ENCODE measurements at places on chromosomes 1 and 21. TPM values are rescaled to one million over a fixed set of nuclear protein-coding genes. Genes with fewer than 3 reads are reported as not detected.

- DNase-seq = no peak
Observed at GRCh38 chr1:1677718-1678580, 14.6 kb downstream of the SLC35E2B start.

The RAP1GAP gene
- polyA plus RNA-seq = 5.4 TPM

The PEA15 gene
- polyA plus RNA-seq = 157 TPM

DNA sequence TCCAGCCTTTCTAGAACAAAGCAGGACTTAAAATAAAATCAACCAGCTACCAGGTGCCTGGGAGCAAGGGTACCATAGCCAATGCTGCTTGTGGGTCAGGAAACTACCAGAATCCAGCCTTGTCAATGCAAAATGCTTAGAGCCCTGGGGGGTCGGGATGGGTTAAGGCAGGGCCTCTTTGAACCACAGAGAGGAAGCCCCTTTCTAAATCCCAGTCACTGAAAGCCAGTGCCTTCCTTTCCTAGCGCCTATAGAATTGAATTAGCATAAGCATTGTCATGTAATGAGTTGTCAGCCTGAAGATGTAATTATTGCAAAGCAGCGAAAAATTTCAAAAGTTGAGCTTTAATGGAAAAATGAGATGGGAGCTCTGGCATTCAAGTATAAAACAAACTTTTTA, 176.6 kb upstream of the DAB1 start:
- DNase-seq = no peak

The OLFM3 gene
- polyA plus RNA-seq = not detected

The NPPB gene
- 0.20 TPM for polyA plus RNA-seq

- no peak for DNase-seq
Observed at GRCh38 chr1:164922585-164922984, 363.6 kb downstream of the PBX1 start.

DNA sequence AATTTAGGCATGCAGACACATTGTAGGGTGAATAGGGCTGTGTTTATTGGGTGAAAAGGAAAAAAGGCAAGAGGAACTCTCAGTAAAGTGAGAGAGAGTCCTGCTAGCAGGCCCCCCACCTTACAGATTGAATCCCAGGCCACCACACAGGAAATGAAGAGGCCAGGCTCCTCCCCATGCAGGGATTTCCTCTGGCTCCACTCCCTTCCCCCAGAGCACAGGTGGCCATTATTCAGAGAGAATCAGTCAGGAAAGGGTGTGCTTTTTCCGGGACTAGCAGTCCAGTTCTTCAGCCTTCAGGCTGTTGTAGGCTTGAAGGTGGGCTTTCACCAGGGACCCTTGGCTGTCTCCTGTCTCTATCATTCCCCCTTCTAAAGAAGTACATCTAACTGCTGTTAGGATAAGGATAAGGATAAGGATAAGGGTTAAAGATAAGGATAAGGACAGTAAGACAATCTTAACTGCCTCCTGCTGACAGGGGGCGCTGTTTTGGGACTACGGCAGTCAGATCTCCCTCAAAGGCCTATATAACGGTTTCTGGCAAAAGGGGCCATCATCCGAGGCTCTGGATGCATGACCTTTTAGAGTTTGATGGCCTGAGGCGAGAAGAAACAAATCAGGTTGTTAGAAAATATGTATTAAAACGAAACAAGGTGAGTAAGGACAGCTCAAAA, 26.3 kb downstream of the ZNF648 start:
- DNase-seq = no peak

GRCh38 chr1:207219979-207220889, 101.2 kb upstream of the CD55 start:
- no peak for DNase-seq

The TMEM125 gene
- not detected for polyA plus RNA-seq

The PPFIA4 gene
- polyA plus RNA-seq = 0.44 TPM

DNA sequence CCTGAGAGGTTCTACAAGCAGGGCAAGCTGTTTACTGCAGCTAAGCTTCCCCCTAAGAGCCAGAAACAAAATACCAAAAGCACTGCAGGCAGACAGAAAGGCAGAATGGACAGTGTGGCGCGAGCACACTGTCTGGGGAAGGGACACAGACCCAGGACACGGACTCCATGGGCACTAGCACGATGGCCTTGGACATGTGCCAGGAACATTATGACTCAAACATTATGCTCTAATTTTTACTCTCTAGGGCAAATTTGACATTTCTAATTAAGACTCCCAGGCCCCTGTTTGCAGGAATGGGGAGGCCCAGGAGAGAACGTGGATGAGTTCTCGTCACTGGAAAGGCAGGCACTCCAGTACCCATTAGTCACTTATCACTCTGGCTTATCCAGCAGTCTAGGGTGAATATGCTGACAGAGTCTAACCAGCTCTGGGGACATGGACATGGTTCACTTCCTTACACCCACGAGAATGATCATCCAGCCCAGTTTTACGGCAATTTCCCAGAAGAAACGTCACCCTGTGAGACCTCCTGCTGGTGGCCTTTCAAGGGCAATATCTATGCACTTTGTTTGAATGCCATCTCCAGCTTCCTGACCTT, 45.1 kb downstream of the CAPN8 start:
- DNase-seq = no peak

- peak; percentile 71 for DNase-seq
Observed at GRCh38 chr1:61496501-61496900, 228.4 kb downstream of the TM2D1 start.

DNA sequence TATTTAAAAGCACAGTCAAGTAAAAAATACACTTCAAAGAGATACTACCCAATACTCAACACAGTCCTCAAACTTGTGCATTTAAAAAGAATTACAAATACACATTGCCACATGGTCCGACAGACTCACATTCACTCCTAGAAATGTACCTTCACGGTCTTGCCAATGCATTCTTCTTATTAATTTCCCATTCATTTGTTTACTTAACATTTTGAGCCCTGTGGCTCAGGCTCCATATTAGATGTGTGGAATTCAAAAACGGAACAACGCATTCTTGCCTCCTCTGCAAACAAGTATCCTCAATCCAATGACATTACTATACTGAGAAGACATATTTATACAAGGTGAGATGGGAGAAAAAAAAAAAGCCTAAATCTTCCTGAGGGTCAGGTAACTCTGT, 2.5 kb upstream of the DUSP23 start:
- DNase-seq = no peak

- no peak for DNase-seq
Observed at GRCh38 chr21:30336596-30336995, 898 bp downstream of the KRTAP27-1 start.

The SLFNL1 gene
- 0.03 TPM for polyA plus RNA-seq

- peak; percentile 40 for DNase-seq
Observed at GRCh38 chr1:39955547-39956539, 898 bp downstream of the MFSD2A start.

The FMO2 gene
- not detected for polyA plus RNA-seq

The KCNJ9 gene
- not detected for polyA plus RNA-seq

DNA sequence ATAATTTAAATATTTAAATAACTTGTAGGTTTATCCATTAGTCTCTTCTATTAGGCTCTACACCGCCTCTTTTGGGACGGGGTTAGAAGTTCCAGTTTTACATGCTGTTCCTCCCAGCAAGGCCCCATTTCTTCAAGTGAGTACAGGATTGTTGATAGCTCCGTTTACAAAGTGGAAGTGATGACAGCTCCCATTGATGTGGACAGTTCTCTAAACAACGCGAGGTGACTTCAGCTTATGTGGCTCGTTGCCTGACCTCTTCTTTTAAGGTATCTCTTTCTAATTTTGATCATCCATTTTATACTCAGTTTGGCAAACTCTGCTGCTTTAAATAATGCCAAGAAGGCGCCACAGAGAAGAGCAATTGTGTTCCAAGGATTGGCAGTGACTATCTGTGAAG, 49.7 kb downstream of the PACC1 start:
- no peak for DNase-seq

GRCh38 chr1:203382026-203382425, 31.1 kb upstream of the FMOD start:
- no peak for DNase-seq

The SOX13 gene
- polyA plus RNA-seq = 7.0 TPM

- DNase-seq = no peak
Observed at GRCh38 chr1:197471248-197471985, 203.4 kb downstream of the CRB1 start.

The ZSCAN20 gene
- 1.5 TPM for polyA plus RNA-seq

The INKA2 gene
- 1.8 TPM for polyA plus RNA-seq

The AIRE gene
- not detected for polyA plus RNA-seq

- no peak for DNase-seq
Observed at GRCh38 chr1:201172999-201173610, 17.5 kb upstream of the IGFN1 start.

The DNALI1 gene
- not detected for polyA plus RNA-seq

The PAX7 gene
- polyA plus RNA-seq = 0.13 TPM

GRCh38 chr1:228733576-228733975, 1.7 kb upstream of the RHOU start:
- no peak for DNase-seq

GRCh38 chr1:54627196-54627595, 3.9 kb upstream of the FAM151A start:
- DNase-seq = no peak

GRCh38 chr1:81391125-81391828, 409.5 kb upstream of the ADGRL2 start:
- DNase-seq = no peak

DNA sequence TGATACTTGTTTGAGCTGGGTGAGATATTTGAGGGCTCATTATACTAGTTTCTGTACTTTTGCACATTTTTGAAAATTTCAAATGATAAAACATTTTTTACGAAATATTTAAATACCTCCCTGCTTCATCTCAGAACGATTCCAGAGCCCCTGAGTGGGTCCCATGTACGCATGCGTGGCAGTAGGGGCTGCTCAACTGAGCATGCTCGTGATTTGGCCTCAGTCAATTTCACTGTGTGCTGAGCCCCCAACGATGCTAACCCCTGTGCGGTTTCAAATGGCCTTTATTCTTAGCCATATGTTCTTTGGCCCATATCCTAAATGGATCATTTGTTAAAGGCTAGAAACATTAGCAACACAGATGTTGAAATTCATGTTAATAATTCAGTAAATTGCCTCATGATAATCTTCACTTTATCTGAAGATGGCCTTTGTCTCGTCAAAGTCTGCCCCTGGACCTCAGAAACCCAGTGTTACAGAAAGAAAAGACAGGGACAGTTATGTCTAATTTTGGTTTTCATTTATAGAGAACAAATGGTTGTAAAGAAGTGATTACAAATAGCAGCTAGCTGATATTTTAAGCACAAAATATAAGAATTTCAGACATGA, 108.2 kb downstream of the MRPS6 start:
- DNase-seq = no peak

The FMN2 gene
- 4.2 TPM for polyA plus RNA-seq

DNA sequence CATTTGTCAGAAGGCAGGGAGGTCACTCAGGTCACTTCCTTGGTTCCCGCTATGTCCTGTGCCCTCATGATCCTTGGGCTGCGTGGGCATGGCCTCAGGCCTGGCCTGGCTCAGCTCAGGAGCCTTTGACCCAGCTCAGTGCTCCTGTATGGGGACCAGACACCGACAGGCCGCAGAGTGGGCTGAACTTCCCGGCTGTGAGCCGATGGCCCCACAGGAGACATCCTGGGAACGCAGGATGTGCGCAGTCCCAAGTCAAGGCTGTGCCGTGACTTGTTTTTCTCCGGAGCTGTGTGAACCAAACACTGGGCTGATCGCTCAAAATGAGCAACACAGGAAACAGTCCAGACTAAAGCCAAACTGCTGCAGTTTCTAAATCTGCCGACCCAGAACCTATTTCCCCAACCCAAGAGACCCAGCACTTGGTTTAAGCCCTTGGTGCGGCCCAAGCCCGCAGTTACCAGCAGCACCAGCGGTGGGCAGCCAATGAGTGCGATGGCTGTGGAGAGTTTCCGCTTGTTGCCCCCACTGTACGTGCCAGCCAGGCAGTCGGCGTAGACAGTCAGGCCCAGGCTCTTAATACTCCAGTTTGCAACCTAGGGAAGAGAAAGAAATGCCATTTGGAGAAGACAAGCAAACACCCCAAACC, 92.3 kb upstream of the GCLM start:
- DNase-seq = no peak

- DNase-seq = no peak
Observed at GRCh38 chr1:32104127-32104526, 3.7 kb upstream of the KPNA6 start.

The KLF17 gene
- polyA plus RNA-seq = 0.41 TPM

The ZNF436 gene
- polyA plus RNA-seq = 5.1 TPM

GRCh38 chr1:158681606-158682005, 4.9 kb downstream of the SPTA1 start:
- DNase-seq = no peak

The ROR1 gene
- 9.4 TPM for polyA plus RNA-seq

The DISC1 gene
- 0.31 TPM for polyA plus RNA-seq

DNA sequence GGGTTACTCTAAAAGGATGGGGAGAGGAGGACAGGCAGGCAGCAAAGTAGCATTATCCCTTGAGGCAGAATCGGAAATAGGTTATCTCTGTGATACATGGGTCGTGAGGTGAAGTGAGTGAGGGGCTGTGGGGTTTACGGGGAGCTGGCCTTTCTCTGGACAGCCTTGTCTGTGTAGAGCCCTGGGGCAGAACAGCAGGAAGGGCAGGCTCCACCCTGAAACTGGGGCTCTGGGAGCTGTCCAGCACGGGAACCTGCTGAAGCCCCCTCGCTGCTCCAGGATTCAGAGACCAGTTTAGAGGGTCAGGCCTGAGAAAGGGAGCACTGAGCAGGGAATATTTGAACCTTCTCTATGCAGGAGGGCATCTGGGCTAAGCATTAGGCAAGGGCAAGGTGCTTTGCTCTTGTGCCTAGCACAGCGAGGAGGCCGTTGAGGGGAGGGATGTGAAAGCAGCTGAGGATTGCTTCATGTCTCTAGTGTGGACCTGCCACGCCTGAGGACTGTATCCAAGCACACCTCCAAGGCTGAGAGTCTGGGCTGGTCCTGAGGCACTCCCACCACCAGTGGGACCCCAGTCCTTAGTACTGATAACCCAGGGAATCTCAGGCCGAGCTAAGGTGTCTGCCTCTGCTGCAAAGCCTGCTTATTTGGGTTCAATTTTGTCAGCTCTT, 55.8 kb downstream of the NAV1 start:
- no peak for DNase-seq

The ADAM30 gene
- polyA plus RNA-seq = not detected

- no peak for DNase-seq
Observed at GRCh38 chr1:90963236-90963635, 58.6 kb downstream of the ZNF644 start.

DNA sequence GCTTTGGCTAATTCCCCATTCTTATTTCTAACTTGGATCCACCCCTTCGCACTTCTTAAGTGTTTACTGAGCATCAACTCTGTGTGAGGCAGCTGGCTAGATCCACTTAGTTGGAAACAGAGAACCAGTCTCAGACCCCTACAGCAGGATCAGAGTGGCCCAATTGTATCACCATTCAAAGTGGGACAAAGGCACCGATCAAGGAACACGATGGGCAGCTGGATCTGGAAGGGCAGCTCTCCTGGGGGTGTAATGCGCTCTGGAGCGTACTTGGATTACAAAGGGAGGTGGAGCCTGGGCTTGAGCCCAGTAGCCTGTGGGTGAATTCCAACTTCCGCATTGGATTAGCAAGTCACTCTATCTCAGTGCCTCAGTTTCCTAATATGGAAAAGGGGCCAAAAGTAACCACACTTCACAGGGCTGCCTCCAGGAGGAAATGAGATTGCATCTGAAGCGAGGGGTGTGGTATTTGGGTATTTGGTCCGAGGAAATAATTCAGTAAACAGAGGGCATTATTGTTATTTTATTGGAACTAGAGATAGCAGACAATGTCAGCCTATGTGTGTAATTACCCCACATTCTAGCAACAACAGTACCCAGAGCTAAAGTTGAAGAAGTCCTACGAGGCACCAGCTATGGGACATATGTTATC, 11.9 kb downstream of the ECE1 start:
- DNase-seq = no peak

The AMY2A gene
- not detected for polyA plus RNA-seq

The HAO2 gene
- not detected for polyA plus RNA-seq

GRCh38 chr1:7177021-7177420, 391.8 kb downstream of the CAMTA1 start:
- peak; percentile 6 for DNase-seq

The PGLYRP3 gene
- polyA plus RNA-seq = not detected

Data from A549 (cell line).